ENCODE measurements at places on chromosomes 13 and 19.

DNA sequence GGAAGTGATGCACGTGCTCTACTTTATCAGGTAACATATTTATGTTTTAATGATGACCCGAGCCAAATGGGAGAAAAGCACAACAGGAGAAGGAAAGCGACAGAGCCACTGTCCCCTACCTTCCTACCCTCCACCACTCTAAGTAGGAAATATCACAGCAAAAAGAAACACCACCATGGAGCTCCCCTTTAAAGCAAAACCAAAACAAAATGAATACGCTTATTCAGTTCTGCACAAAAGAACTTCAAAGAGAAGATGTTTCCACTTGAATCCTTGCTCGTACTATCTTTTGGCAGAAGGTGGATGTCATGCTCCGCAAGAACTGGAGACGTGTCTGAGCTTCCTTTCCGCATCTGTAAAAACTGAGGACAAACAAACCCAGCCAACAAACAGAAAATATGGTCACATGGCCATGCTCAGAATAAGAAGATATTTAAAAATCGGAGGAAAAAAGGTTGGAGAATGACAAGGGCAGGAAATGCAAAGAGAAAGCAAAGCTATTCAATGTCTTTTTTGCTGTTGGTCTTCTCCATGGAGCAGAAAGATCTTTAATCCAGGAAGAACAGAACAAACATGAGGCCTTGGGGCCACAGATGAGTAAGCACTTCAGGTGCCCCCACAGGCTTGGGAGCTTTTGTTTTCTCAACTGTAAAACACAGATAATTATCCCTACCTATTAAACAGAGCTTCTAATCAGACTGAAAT is 19.5 kb downstream of the N4BP2L1 start:
- no peak for DNase-seq

DNA sequence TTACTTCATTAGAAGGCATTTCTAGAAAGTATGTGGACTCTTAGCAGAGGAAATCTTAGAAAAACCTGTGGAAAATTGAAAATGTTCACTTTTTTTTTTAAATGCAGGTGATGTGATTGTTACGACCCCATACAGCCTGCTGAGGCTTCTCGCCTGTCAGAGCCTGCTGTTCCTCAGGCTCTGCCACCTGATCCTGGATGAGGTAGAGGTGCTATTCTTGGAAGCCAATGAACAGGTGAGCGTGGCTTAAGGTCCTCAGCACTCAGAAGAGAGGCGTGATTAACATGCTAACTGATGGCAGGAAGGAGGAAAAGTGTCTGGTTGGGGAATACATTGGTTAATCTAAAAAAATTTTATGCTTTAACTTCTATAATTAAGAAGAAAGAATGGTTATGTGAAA is 71.4 kb downstream of the SLC7A9 start:
- DNase-seq = no peak

- peak; percentile 56 for DNase-seq
Measured at GRCh38 chr19:41860419-41861115, 512 bp downstream of the RPS19 start.

DNA sequence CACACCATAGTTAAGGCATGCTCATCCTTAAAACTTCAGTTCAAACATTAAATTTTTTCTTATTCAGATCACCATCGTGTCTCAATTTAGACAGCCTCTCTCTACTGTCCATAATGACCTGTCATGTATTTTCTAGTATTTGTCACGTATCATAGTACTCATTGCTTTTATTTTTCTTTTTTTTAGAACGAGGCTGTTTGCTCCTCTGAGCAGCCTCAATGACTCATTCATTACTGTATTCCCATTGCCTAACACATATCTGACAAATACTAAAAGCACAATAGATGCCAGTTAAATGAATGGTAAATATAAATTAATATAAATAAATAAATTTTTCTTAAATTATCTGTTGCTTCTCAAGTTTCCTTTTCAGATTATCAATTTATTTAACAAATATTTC is 245.5 kb downstream of the TUBA3C start:
- no peak for DNase-seq

DNA sequence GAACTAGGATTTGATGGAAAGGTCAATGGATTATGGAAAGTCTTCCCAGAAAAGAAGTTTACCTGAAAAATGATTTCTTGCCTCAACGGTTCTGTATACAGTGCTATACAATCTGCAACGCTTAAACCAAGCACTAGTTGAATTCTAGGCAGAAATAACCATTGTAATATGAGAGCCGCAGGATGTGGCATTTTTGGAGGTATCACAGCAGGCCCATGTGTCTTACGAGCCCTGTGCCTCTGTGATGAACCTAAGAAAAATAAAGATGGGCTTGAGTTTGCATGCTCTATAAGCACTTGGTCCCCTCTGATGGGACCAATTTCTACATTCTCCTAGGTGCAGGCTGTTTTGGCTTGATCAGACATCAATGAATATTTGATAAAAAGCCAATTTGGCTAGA is 78.7 kb upstream of the RFC3 start:
- no peak for DNase-seq

DNA sequence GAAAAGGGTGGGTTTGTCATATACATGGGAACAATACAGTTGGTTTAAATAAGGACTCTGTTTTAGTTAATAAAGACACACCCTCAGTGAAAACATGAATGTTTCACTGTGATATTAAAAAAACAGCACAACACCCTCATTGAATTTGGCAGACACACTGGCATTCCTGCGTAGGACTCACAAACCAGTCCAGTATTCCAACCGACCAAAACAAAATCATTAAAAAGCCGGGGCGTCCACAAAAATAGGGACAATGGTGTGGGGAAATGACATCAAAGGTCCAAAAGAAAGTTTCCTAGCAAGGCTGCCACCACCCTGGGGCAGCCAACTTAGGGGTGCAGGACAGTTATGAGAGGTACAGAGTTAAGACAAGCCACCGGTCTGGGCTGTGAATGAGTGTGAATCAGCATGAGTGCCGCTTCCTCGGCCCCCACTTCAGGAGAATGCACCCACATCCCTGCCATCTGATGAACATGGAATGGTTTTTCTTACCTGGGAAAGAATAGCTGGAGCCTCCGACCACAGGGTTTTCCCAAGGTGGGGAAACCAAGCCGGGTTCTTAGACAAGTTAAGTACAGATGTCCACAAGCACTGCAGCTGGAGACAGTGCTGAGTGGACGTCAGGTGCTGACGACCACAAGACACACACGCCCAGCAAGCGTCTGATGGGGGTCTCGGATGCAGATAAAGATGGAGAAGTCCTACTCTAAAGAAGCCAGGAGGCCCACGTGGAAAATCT is 73.3 kb downstream of the KLF2 start:
- no peak for DNase-seq

DNA sequence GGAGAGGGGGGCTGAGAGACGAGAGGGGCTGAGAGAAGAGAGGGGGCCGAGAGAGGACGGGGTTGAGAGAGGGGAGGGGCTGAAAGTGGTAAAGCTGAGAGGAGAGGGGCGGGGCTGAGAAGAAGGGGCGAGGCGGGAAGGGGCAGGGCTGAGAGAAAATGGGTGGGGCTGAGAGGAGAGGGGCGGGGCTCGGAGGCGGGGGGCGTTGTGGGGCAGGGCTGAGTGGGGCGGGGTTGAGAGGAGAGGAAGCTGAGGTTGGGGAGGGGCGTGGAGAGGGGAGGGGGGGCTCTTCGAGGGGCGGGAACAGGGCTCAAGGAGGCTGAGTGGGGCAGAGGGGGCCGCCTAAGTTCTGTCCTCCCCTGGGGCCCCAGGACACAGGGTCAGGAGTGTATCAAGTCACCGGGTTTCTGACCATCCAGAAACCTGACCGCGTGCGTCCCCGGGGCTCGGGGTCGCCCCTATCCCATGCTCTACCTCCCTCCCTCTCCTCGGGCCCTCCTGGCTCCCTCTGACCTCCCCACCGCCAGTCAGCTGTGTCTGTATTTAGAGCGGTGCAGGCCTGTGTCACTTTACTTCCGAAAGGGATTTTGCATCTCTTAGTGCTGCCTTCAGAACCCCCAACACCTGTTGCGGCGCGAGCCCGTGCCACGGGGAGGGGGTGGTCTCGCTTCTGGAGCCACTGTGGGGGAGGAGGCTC is 38.6 kb upstream of the SEMA6B start:
- DNase-seq = peak; percentile 60

DNA sequence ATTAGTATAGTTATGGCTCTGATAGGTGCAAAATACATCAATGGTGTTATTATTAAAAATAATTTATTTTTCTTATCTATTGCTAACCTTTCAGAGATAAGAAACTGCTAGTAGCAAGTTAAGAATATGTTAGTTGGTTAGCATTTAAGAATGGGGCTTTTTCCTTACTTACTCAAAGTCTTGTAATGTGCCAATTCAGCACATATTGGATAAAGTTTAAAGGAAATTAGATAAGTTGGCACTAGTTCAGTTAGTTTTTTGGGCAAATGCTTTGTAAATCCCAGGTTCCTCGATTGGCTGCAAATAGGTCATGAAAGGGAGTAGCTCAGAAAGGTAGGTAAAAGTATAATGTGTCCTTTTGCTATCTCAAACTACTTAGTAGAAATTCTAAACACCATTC is 2806.7 kb downstream of the PCDH9 start:
- DNase-seq = no peak

- DNase-seq = no peak
Measured at GRCh38 chr19:30069535-30070197, 127.6 kb downstream of the URI1 start.

GRCh38 chr13:79435561-79435990 is 29.5 kb upstream of the RBM26 start:
- no peak for DNase-seq

GRCh38 chr13:75485286-75486062 is 3.5 kb upstream of the TBC1D4 start:
- no peak for DNase-seq

- DNase-seq = no peak
Measured at GRCh38 chr13:72952529-72953141, 106.2 kb upstream of the KLF5 start.

GRCh38 chr13:47146136-47146535 is 249.3 kb upstream of the HTR2A start:
- DNase-seq = no peak

GRCh38 chr19:4583961-4584669 is 24.6 kb upstream of the SEMA6B start:
- peak; percentile 55 for DNase-seq

- DNase-seq = no peak
Measured at GRCh38 chr13:76335463-76335862, 550.7 kb downstream of the KCTD12 start.

GRCh38 chr13:92150606-92151005 is 752.2 kb downstream of the GPC5 start:
- DNase-seq = no peak

GRCh38 chr13:98345107-98345935 is 168.3 kb upstream of the RNF113B start:
- DNase-seq = no peak

DNA sequence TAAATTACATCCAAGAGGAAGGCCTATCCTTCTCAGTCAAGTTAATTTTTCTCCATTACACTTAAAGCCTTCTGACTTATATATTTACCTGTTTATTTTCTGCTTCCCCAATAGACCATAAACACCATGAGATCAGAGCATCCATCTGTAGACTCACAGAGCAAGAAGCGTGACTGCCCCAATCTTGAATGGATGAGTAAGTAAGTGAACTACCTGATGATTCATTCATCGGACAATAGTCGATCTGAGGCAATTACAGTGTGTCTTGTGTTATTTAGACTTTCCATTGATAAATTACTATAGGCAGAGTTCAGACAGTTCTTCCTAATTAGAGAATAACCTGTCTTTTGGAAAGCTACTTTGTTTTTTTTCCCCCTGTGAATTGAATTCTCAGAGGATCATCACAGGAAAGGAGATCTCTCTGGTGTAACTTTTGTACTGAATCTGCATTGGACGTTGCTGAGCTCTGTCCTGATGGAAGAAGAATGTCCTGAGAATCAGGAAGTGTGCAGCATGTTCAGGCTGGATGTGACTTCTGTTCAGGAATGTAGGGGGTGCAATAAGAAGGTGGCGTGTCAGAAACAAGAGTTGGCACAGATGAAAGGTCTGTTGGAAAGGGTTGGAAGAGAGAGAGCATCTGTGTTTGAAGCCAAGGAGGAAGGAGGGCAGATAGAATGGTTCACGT is 367.0 kb downstream of the NALCN start:
- no peak for DNase-seq

DNA sequence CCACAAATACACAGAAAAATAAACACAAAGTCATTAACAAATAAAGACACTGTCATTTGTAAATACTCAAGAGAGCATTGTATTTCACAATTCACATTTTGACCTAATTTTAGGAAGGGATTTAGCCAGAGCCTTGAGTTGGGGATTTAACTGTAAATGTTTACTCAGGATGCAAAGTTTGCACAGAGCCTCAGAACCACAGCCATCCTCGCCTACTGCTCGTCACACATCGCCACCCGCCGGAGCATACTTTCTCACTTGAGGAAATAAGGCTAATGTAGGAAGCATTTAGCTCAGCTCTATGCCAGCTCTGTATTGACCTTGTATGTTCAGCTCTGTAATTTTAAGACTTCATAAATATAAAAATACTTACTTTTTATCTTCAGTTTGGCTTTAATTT is 442.7 kb downstream of the OXGR1 start:
- no peak for DNase-seq

- no peak for DNase-seq
Measured at GRCh38 chr13:105827111-105827809, 708.2 kb downstream of the EFNB2 start.

DNA sequence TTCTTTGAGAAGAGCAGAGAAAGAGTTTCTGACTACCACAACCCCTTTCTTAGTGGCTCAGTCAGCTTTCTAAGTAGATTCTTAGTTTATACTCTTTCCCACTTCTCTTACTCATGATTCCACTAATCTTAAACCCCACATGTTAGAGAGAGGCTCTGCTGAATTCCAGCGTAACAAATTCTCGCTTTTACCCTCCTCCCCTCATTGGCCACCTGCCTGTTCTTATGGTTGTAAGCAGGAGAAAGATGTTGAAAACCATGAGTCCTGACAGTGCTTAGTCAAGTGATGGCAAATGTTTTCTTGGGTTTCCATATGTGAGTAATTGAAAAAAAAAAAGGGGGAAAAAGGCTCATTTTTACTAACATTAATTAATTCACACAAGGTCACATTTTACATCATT is 125.9 kb downstream of the ZDHHC20 start:
- no peak for DNase-seq

GRCh38 chr19:41234512-41235168 is 15.6 kb downstream of the AXL start:
- no peak for DNase-seq

- no peak for DNase-seq
Measured at GRCh38 chr19:46859637-46860124, 1.1 kb upstream of the ARHGAP35 start.

GRCh38 chr19:2340496-2341243 is 12.2 kb downstream of the SPPL2B start:
- DNase-seq = no peak

GRCh38 chr19:51664997-51665396 is 18.4 kb upstream of the SIGLEC14 start:
- no peak for DNase-seq

- DNase-seq = no peak
Measured at GRCh38 chr19:53992815-53993214, 1.4 kb downstream of the CACNG6 start.

- no peak for DNase-seq
Measured at GRCh38 chr19:15249528-15249874, 17.3 kb upstream of the EPHX3 start.

GRCh38 chr13:98089246-98089645 is 53.6 kb upstream of the FARP1 start:
- no peak for DNase-seq

GRCh38 chr13:111253365-111253872 is 67.0 kb upstream of the TEX29 start:
- no peak for DNase-seq
